ENCODE measurements at places on chromosomes 6 and 20.

GRCh38 chr6:158313989-158314388 is 1.7 kb downstream of the TULP4 start:
- DNase-seq: no peak

GRCh38 chr6:53244958-53245357 is 96.3 kb upstream of the GCM1 start:
- DNase-seq: no peak

- DNase-seq: no peak
Observed at GRCh38 chr6:124671324-124671723, 290.9 kb upstream of the RNF217 start.

DNA sequence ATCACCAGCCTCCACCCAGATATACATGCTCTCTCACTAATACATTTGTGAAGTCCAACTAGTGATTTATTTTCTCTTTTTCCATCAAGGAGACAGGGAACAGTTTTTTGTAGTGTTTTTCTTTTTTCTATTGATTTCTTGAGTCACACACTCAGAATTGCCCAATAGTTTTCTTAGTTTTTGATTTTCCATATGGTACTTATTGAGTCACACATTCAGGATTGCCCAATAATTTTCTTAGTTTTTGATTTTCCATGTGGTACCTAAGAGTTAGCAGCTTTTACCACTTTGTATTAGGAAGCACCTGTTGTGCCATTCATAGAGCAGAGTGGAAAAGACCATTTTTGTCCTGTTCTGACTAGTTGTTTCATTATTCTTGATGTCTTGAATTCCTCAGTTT is 1268.8 kb downstream of the EPHA7 start:
- no peak for DNase-seq

DNA sequence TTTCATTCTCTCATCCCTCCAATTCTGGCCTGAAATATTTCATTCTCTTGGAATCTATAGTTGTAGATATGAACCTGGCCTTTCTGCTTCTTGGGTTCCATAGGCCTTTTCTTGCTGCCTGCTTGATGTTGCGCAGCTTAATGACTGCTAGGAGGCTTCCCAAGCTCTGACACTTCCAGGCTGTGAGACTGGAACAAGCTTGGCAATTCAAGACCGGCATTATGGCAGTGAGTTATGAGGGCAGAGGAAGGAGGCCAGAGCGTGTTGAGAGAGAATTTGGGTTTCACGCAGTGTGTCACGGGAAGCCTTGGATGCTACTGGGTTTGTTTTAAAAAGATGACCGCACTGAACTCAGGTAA is 948 bp upstream of the DNAJC5 start:
- no peak for DNase-seq

DNA sequence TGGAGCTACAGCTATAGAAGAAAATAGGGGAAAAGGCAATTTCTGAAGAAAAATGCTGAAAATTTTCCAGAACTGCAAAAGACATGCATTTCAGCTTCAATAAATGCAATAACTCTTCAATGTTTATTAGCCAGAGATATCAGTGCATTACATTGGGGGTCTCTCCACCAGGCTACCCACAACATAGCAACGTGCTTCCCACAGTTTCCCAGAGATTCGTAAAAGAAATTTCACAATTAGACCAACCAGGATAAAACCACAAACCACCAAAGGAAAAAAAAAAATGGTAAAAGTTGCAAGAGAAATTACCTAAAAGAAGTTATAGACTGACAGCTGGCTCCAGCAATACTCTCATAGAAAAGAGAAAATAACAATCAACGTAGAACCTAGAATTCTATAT is 16.0 kb downstream of the LY86 start:
- DNase-seq: no peak

DNA sequence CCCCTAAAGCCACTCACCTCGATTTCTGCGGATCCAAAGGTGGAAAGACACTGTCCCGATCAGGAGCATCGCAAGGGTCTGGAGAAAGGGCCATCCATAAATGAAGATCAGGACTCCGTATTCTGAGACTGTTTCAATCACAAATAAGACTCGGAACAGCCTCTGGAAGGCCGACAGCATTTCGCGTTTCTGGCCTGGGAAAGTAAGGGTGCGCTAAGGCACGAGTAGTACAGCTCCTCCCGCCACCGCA is 44.6 kb downstream of the DPPA5 start:
- DNase-seq: no peak

DNA sequence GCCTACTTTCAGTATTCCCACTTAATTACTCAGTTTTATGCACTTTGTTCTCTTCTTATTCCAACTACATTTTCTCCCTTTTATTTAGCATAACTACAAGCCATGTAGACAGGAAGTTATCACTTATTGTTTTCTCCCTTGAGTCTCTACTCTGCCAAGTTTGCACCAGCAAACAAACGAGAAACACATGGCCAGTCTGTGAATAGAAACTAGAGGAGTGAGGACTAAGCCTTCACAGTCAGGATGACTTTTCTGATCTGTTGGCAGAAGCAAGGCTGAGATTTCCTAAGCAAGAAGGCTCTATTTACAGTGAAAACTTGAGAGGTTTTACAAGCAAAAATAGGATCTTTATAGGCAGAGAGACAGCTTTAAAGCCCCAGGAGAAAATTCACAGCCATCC is 69.8 kb upstream of the TINAG start:
- DNase-seq: no peak

- no peak for DNase-seq
Observed at GRCh38 chr6:163793011-163793983, 378.8 kb downstream of the QKI start.

DNA sequence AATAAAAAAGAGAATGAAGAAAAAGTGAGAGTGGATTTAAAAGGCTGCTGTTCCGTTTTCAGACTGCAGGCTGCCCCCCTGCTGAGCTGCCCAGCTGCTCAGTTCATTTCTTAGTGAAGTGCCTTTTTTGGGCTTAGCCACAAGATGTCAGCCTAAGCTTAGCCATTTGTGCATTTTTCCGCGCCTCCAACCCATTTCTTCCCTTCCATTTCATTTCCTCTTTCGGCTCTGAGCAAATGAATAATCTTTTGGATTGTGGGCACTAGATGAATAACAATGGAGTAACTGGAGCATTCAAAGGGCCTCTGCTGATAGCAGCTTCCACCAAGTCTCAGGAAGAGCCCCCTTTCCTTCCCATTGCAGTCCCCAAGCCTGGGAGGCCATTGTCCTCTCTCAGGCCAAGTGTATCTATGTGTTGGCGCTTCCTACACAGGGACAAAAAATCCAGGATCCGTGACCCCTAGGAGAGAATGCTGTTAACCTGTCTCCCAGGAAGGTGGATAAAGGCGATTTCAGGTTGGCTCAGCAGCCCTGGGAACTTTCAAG is 83.5 kb upstream of the SPTLC3 start:
- DNase-seq: peak; percentile 70

DNA sequence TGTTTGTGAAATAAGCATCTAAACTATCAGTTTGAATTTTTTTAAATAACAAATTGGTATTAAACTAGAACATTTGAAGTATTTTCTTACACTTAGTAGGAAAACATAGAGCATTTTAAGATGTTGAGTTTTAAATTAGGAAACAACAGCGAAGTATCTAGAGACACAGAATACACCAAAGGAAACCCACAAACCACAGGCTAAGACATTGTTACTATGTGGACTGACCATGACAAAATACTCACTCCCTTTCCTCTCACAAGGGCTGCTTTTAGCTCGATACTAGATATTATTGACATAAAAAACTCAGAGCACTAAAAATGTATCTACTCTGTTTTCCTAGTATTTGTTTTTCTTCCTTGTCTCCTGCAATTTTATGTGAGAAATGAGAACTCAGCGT is 266.0 kb upstream of the CITED2 start:
- DNase-seq: no peak

GRCh38 chr6:80437221-80437620 is 330.8 kb downstream of the BCKDHB start:
- DNase-seq: no peak
